Lower lobe of right lung (tissue), 2 donors: ENCODE measurements at places on chromosomes 4 and X. TPM values are rescaled to one million over a fixed set of nuclear protein-coding genes. Genes with fewer than 3 reads are reported as not detected.

- no peak overlapping the region for H3K27ac ChIP-seq
- DNase-seq = no peak
- no peaks in the 10 kb centered on the region for H3K4me1 ChIP-seq
- no peaks in the 10 kb centered on the region for H3K27me3 ChIP-seq
- peaks cover 11% of the 10 kb centered on the region for H3K36me3 ChIP-seq
- no peak overlapping the region for H3K4me3 ChIP-seq
Measured at GRCh38 chr4:102328045-102328444, 17.2 kb downstream of the SLC39A8 start.

DNA sequence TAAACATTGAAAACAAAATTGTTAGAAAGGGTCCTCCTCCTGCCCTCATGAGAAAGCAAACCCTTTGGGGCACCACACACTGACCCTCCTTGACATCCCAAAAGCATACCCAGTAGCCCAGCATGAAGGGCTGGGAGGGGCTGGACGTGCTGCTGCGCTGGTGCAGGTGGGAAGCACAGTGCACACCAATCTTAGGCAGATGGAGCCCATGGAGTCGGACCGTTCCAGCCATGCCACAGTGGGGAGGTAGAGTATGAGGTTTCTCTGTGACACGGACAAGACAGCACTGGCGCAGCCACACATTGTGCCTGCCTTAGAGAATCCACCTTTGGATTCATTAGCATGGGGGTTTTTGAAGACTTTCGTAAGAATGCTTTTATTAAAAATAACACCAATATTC is 544.2 kb upstream of the FRG1 start:
- H3K27me3 ChIP-seq = no peaks in the 10 kb centered on the region
- H3K4me1 ChIP-seq = no peaks in the 10 kb centered on the region
- H3K27ac ChIP-seq = no peak overlapping the region
- DNase-seq = no peak

DNA sequence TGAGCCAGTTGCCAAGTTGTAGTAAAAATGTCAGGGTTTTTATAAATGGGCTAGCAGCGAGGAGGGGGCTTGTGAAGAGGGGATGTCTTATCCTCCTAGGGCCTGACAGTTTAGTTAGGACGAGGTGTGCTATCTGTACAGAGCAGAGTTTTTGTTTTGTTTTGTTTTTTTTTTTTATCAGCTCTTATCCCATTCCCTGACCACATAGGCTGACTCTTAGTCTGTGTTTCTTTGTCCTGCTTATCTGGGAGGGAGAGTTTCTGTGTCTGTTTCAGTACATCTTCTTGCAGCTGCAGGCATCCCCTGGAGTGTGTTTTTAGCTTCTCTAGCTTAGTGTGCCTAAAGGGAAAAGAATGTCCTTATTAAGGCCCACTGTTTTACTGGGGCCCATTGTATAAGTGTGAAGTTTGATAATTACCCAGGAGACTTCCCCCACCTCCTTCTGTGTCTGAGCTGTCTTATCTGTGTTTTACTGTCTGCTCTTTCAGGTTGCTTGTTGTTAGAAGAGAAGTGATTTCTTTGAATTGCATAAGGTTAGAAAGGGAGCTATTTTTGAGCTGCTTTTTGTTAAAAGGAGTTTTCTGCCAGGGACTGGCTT is 32.0 kb downstream of the PAGE2 start:
- no peak overlapping the region for H3K4me3 ChIP-seq
- H3K27ac ChIP-seq = no peak overlapping the region
- DNase-seq = no peak
- H3K27me3 ChIP-seq = no peaks in the 10 kb centered on the region
- H3K36me3 ChIP-seq = no peaks in the 10 kb centered on the region
- no peaks in the 10 kb centered on the region for H3K4me1 ChIP-seq

RAB28 gene
- total RNA-seq = 18.8 TPM

GRCh38 chrX:586351-586750 is 44.2 kb upstream of the SHOX start:
- H3K27me3 ChIP-seq = no peaks in the 10 kb centered on the region
- H3K4me1 ChIP-seq = no peaks in the 10 kb centered on the region
- DNase-seq = no peak
- no peak overlapping the region for H3K27ac ChIP-seq

GRCh38 chr4:4614925-4615678 is 73.3 kb upstream of the STX18 start:
- no peak for DNase-seq
- H3K36me3 ChIP-seq = no peaks in the 10 kb centered on the region
- H3K27ac ChIP-seq = no peak overlapping the region
- H3K4me1 ChIP-seq = no peaks in the 10 kb centered on the region

DNA sequence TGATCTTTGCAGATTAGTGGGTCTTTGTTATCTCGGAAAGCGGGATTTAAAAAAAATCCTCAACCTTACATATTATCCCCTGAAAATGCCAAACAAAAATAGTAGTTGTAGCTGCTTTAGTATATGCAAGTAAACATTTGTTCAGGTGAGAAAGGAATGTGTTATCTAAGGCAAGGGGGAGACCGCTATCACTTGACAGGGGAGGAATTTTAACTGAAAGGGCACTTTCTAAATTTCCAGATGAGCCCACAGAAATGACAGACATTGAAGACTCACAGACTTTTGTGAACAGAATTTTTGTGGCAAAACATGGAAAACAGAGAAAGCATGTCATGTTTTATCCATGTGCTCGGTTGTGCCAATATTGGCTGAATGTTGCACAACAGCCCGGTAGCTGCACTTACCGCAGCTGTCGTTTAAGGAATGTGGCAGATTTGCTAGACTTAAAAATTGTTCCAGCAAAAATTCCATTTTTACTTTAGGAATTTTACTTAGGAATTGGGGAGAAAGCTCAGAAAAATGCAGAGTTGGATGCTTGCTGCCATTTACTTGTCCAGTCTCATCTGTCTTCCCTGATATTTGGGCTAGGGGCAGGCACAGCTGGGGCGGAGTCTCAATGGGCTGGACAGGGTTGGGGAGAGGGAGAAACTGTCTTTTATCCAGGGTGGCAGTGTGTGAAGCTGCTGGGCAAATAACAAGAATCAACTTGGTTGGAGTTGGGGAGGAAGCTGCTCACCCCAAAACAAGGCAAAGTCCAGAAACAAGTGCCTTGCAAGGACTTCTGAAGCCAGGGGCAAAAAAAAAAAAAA is 94.6 kb upstream of the RPS6KA3 start:
- H3K4me1 ChIP-seq = peaks cover 8% of the 10 kb centered on the region
- no peaks in the 10 kb centered on the region for H3K36me3 ChIP-seq
- no peak overlapping the region for H3K4me3 ChIP-seq
- peak overlapping the region; percentile 83 for H3K27ac ChIP-seq
